ENCODE measurements at places on chromosomes 7 and 10. TPM values are rescaled to one million over a fixed set of nuclear protein-coding genes. Genes with fewer than 3 reads are reported as not detected.

The SPDYE18 gene
- total RNA-seq = not detected

The ANKRD26 gene
- 12.0 TPM for total RNA-seq

The NUTM2D gene
- 1.3 TPM for total RNA-seq

The NCF1 gene
- total RNA-seq = 2.5 TPM

The CYP3A7 gene
- not detected for total RNA-seq

The PRDX3 gene
- 232 TPM for total RNA-seq

The BAG3 gene
- total RNA-seq = 15.3 TPM

The TMEM130 gene
- not detected for total RNA-seq

The ZNF862 gene
- 7.0 TPM for total RNA-seq

The BTBD16 gene
- total RNA-seq = not detected

The UPK3BL1 gene
- total RNA-seq = 14.1 TPM

The C1GALT1 gene
- 41.9 TPM for total RNA-seq

The AKR1C3 gene
- total RNA-seq = 0.87 TPM

The CYP3A4 gene
- not detected for total RNA-seq

The SOSTDC1 gene
- total RNA-seq = not detected

The MAP3K8 gene
- 18.0 TPM for total RNA-seq

The SLIT1 gene
- total RNA-seq = 0.08 TPM
